Osteocyte (in vitro differentiated cells): ENCODE measurements at places on chromosomes 3 and 15. TPM values are rescaled to one million over a fixed set of nuclear protein-coding genes. Genes with fewer than 3 reads are reported as not detected.
A peak's percentile ranks its signal among the peaks of the same experiment; 100 is the strongest.

GRCh38 chr3:161042023-161042501 lies 63.1 kb downstream of the B3GALNT1 start:
- H3K4me3 ChIP-seq = no peak overlapping the region
- peak overlapping the region; percentile 32 for H3K27ac ChIP-seq
- H3K4me1 ChIP-seq = peaks cover 6% of the 10 kb centered on the region
- no peak for DNase-seq

SCG5 gene
- total RNA-seq = 0.52 and 0.54 TPM in 2 replicates

LAMB2 gene
- total RNA-seq = 721 and 811 TPM in 2 replicates

CLDN18 gene
- total RNA-seq = not detected in 2 replicates

CCRL2 gene
- total RNA-seq = not detected in 2 replicates

DGKG gene
- total RNA-seq = 0.18 TPM in 1 of 2 replicates, not detected in the other

GRCh38 chr3:184656458-184656828 lies 55.4 kb downstream of the MAGEF1 start:
- H3K4me1 ChIP-seq = peaks cover 40% of the 10 kb centered on the region
- DNase-seq = no peak
- no peak overlapping the region for H3K4me3 ChIP-seq
- H3K27ac ChIP-seq = no peak overlapping the region
- no peaks in the 10 kb centered on the region for H3K27me3 ChIP-seq

IREB2 gene
- total RNA-seq = 55.9 and 62.3 TPM in 2 replicates

PAK6 gene
- not detected in 2 replicates for total RNA-seq

CNTN3 gene
- 0.29 and 0.35 TPM in 2 replicates for total RNA-seq

GRCh38 chr3:185653949-185654757 lies 68.1 kb downstream of the SENP2 start:
- H3K4me1 ChIP-seq = peaks cover 42% of the 10 kb centered on the region
- H3K4me3 ChIP-seq = no peak overlapping the region
- H3K27me3 ChIP-seq = no peaks in the 10 kb centered on the region
- peak overlapping the region; percentile 66 for H3K27ac ChIP-seq
- peaks cover 39% of the 10 kb centered on the region for H3K36me3 ChIP-seq

DNA sequence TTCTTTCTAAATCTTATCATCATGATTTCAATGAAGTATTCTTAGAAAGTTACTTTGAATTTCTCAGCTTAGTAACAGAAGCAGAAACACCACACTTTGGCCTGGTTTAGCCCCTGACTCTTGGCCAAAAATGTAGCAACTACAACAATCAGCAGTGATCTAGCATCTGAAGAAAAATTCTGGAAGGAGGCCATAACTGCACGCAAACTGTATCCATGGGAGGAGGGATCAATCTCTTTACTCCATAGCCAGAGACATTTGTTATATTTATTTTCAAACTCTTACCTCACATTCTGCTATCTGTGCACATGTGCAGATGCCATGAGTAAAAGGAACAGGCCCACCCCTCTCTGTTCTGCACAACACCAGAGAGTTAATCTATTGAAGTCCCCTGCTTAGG lies 251.0 kb upstream of the P2RY1 start:
- H3K4me3 ChIP-seq = no peak overlapping the region
- peaks cover 25% of the 10 kb centered on the region for H3K27me3 ChIP-seq
- DNase-seq = no peak
- H3K36me3 ChIP-seq = no peaks in the 10 kb centered on the region

IMPG2 gene
- 0.60 and 0.73 TPM in 2 replicates for total RNA-seq

DNA sequence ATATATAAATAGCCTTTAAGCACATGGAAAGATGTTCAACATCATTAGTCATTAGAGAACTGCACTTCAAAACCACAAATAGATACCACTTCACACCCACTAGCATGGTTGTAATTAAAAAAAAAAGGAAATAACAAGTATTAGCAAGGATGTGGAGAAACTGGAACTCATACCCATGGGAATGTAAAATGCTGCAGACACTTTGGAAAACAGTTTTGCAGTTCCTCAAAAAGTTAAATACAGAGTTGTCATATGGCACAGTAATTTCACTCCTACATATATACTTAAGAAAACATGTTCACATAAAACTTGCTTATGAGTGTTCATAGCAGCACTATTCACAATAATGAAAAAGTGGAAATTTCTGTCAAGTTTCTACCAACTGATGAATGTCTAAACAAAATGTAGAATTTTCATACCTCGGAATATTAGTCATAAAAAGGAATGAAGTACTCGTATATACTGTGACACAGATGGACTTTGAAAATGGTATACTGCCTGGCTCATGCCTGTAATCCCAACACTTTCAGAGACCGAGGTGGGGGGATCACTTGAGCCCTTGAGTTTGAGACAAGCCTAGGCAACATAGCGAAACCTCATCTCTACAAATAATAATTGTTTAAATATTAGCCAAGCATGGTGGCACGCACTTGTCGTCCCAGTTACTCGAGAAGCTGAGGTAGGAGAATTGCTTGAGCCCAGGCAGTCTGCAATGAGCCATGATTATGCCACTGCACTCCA lies 28.1 kb downstream of the BCL2A1 start:
- no peak overlapping the region for H3K27ac ChIP-seq
- DNase-seq = no peak
- no peak overlapping the region for H3K4me3 ChIP-seq
- peaks cover 13% of the 10 kb centered on the region for H3K4me1 ChIP-seq
- H3K36me3 ChIP-seq = no peaks in the 10 kb centered on the region
